ENCODE measurements at places on chromosomes 7 and 10.
A peak's percentile ranks its signal among the peaks of the same experiment; 100 is the strongest.

- DNase-seq, result no peak
Measured at GRCh38 chr10:97336006-97336405, 1.5 kb upstream of the FRAT2 start.

- DNase-seq, result no peak
Measured at GRCh38 chr10:83287374-83287773, 851.9 kb upstream of the GHITM start.

- peak; percentile 33 for DNase-seq
Measured at GRCh38 chr10:95374597-95375209, 83.9 kb upstream of the PDLIM1 start.

DNA sequence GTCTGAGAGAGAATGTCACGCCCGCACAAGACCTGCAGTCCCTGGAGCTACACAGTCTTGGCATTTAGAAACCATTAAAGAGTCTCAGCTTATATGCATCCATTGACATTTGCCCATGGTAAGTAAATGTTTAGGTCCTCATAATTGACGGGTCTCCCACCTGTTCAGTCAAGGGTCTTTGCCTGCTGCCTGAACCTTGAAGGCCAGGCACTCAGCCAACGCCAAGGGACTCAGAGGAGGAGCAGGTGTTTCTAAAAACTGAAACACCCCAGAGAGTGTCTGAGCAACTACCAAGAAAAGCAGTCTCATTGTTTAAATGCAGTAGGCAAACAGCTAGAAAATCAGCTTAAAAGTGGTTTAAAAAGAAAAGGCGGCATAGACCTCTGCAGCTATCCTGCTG, 264.7 kb upstream of the AKR1E2 start:
- DNase-seq, result no peak

GRCh38 chr10:7362471-7362870, 48.4 kb downstream of the SFMBT2 start:
- DNase-seq, result no peak

GRCh38 chr7:146255609-146256008, 139.0 kb downstream of the CNTNAP2 start:
- no peak for DNase-seq

- DNase-seq, result no peak
Measured at GRCh38 chr7:4803397-4804241, 28.2 kb downstream of the AP5Z1 start.

DNA sequence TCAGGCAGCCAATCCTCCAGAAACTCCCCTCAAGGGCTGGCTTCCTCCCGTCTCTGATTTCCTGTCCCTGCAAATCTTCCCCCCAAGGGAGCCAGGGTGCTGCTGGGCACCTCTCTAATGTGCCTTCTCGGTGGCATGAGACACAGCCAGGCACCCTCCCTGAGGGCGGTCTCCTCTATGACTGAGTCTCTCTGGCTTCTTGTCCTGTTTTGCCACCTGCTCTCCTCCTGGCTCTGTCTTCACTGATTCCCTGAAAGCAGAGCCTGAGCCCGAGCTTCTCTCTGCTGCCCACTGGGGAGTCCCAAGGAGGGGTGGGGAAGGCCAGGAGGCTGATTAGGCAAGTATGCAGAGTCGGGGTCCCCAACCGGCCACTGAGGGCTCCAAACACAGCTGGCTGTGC, 60.4 kb upstream of the INSIG1 start:
- no peak for DNase-seq

- no peak for DNase-seq
Measured at GRCh38 chr10:45427970-45428366, 54.0 kb downstream of the ALOX5 start.

GRCh38 chr10:114491933-114492332, 87.6 kb upstream of the AFAP1L2 start:
- DNase-seq, result no peak

DNA sequence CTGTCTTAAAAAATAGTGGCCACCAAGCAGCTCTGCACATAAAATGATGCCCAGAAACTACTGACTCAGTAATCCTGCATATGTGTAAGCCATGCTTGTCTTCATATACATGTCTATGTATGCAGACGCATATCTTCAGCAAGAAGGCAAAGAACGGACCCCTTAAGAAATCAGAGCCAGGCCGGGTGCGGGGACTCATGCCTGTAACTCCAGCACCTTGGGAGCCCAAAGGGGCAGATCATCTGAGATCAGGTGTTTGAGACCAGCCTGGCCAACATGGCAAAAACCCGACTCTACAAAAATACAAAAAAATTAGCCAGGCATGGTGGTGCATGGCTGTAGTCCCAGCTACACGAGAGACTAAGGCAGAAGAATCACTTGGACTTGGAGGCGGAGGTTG, 295.0 kb downstream of the TCERG1L start:
- no peak for DNase-seq

GRCh38 chr10:114042895-114043531, 653 bp upstream of the ADRB1 start:
- DNase-seq, result no peak

DNA sequence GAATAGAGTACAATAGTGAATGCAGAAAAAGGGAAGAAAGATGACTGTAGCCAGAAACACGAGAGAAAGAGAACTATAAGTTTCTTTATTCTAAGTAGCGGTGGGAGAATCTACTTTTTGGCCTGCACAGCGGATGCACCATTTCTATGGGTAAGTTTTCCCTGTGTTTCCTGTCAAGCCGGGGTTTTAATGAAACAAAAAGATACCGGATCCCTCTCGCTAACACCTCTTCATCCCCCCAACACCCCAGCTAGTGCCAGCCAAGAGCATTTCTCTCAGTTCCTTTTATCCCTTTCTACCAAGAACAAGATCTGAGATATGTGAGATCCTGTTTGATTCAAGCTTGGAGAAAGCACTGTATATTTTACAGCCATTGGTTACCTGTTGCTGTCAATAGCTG, 14.7 kb downstream of the PTPRZ1 start:
- DNase-seq, result no peak

DNA sequence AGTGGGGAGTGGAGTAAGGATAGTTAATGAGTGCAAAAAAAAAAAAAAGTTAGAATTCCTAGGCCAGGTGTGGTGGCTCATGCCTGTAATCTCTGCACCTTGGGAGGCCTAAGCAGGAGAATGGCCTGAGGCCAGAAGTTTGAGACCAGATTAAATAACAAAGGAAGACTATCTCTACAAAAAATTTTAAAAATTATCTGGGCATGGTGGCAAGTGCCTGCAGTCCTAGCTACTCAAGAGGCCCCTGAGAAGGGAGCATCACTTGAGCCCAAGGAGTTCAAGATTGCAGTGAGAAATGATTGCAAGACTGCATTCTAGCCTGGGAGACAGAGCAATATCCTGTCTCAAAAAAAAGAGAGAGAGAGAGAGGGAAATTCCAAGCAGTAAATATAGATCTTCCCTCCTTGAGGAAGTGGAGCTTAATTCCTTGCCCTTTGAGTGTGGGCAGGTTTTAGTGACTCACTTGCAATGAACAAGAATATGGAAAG, 19.5 kb upstream of the CSTF2T start:
- no peak for DNase-seq

- no peak for DNase-seq
Measured at GRCh38 chr7:40828686-40829600, 694.1 kb downstream of the SUGCT start.

GRCh38 chr7:16670731-16671344, 24.9 kb downstream of the BZW2 start:
- no peak for DNase-seq

DNA sequence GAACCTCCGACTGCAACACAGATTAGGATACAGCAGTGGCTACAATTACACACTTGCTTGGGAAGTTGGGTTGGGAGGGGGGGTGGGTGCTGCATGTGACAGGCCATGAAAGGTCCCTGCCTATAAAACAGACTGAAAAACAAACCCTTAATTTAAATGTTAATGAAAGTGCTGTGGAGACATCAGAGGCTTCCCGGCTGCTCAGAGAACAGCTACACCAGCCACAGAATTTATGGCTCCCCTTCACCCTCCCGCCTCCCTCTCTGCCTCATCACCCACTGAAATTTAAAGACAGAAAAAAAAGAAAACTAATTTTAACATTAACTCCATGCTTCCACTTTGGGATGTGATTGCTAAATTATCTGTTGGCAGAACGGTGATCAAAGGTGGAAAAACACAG, 34.7 kb downstream of the FBXW4 start:
- no peak for DNase-seq

GRCh38 chr7:116524609-116525297, at the start of gene CAV1:
TSS of gene CAV1 (plus strand) at chr7:116525036. CDS start at chr7:116525063, 27 bp downstream.
- DNase-seq, result no peak

GRCh38 chr7:151064993-151065392, 5.6 kb downstream of the SLC4A2 start:
- no peak for DNase-seq

- DNase-seq, result peak; percentile 22
Measured at GRCh38 chr7:96414931-96415292, 93.0 kb upstream of the SLC25A13 start.

DNA sequence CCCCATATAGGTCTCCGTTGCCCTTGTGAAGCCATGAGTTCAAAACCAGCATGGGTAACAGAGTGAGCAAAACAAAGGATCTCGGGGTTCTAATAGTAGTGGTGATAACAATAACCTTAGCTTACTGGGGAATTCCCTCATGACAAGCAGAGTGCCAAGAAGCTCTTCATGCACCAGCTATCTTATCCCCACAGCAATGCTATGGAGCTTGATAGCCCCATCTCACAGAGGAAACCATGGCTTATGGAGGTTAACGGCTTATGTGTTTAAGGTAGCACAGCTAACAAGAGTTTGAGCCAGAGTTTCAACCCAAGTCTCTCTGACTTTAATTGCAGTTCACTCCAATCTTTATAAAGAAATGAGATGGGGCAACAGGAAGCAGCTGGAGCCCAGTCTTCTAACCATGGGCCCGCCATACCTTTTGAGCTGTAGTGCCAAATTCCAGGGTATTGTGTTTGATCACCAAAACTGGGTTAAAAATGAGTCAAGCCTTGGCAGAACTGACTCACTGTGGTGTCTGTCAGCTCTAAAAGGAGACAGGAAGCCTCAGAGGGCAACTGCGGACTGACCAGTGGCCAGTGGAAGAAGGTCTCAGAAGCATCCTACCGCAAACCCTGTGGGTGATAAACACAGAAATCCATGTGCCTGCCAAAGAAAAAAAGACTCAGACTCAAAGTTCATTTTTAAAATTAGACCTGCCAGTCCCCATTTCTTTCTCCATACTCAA, 16.5 kb upstream of the PLAU start:
- peak; percentile 46 for DNase-seq

GRCh38 chr7:86149024-86149665, 494.6 kb upstream of the GRM3 start:
- no peak for DNase-seq

DNA sequence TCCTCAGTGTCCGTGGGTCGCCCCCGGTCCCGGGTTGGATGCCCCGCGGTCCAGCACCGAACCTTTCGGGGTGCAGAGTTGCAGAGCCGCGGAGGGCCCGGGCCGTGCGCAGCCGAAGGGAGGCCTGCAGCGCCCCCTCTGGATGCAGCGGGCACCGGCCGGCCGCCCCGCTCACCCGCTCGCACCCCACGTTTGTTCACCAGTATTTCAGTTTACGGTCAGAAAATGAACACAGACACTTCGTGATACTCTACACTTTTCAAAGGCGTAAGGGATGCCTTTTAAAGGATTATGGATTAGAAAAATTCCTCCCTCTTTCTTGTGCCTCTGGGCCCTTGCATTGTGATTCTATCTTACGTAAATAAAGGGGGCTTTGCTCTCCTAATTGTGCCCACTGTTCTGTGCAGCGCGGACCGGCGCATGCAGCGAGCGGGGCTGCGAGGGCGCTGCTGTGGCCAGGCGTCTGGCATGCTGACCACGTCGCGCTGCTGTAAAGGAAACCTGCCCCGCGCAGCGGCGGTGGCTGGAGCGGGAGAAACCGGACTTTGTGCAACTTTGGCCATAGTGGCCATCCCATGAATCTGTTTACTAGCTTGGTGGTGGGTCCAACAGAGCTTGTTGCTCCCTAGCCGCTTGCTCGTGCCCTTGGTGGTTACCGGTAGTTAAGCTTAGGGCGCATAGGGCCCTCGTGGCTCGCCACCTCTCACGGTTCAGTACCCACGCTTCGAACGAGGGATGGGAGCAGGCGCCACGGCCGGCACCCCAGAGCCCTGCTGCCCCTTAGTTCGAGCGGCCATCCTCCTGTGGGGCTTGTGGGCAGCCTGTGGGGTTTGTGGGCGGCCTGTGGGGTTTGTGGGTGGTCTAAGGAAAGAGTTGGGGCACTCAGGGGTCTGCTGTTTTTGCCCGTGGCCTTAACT, 739 bp upstream of the MEST start:
- DNase-seq, result no peak

- no peak for DNase-seq
Measured at GRCh38 chr10:77045085-77045484, 592.5 kb downstream of the KCNMA1 start.

GRCh38 chr7:131249003-131249402, 78.7 kb upstream of the MKLN1 start:
- DNase-seq, result no peak

DNA sequence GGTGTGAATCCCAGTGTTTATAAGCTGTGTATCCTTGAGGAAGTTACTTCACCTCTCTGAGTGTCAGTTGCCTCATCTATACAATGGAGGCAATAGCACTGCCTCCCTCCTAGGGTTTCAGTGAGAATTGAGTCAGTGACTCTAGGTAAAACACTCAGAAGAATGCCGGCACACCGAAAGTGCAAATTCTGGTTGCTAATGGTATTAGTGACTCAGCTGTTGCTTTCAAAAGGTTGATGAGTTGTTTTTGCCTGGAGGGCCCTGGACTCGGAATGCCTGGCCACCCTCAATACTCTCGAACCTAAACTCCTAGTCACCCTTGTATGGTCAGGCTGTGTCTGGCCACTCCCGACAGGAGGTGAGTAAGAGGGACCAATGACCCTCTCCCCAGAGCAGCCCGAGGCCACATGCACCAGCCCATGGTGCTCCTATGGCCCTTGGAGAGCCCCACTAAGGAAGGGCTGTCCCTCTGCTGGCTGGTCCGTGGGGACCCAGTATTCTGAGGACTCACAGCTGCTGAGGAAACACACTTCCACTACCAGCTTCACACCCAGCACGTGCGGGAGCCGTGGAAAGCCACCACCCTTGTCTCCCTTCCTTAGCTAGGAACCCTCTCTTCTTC, 60.2 kb downstream of the CALML3 start:
- DNase-seq, result no peak

GRCh38 chr7:77550586-77550985, 13.5 kb downstream of the PTPN12 start:
- no peak for DNase-seq

GRCh38 chr7:85191383-85191782, 4.5 kb upstream of the SEMA3D start:
- no peak for DNase-seq

GRCh38 chr7:36644625-36645422, 79.5 kb downstream of the AOAH start:
- no peak for DNase-seq

- DNase-seq, result no peak
Measured at GRCh38 chr7:18727115-18727870, 231.7 kb downstream of the HDAC9 start.

GRCh38 chr7:79781716-79782115, 328.2 kb upstream of the MAGI2 start:
- DNase-seq, result no peak
